ENCODE measurements at places on chromosomes 4 and X.

DNA sequence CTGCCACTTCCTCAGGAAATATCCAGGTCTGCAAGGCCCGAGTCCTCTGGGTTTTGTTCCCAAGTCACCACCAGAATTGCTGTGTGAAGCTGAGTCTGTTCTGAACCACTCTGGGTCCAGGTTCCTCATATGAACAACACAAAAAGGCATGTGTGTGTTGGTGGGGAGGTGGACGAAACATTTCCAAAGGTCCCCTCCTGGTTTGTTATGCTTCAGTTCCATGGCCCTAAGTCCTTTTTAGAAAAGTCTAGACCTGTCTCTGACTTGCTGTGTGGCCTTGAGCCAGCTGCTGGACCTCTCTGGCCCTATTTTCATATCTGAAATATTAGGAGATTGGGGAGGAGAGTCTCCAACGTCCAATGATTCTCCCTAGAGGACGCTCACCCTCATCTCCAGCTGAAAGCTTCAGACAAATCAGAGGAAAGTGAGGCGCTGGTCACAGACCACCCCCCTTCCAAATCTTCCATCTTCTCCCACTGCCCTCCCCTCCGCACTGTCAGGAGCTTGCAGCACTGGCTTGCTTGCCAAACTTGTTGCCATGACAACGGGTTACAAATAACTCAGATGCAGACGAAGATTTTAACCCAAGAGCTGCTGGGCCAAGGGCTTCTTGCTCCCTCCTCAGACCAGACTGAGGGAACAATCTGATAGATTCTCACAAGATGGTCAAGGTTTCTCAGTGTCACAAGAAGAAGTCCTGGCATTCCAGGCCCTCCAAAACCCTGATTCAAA, 64.5 kb downstream of the SMC1A start:
- no peak for DNase-seq

- no peak for DNase-seq
Observed at GRCh38 chrX:30821116-30821515, 67.9 kb downstream of the TAB3 start.

GRCh38 chr4:1345903-1346780, 866 bp upstream of the UVSSA start:
- peak; percentile 34 for DNase-seq

DNA sequence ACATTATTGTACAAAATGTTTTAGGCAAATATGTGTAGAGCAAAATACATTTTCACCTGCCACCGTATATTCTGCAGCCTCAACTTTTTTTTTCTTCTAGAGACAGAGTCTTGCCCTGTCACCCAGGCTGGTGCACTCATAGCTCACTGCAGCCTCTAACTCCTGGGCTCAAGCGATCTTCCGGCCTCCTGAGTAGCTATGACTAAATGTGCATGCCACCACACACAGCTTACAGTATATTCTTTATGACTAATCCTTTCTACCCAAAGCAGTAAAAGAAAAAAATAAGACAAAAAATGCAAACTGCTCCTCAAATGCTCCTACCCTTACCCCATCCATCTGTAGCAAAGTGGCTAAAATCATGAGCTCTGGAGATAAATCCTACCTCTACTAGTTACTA, 426.3 kb downstream of the KCNIP4 start:
- DNase-seq: no peak

DNA sequence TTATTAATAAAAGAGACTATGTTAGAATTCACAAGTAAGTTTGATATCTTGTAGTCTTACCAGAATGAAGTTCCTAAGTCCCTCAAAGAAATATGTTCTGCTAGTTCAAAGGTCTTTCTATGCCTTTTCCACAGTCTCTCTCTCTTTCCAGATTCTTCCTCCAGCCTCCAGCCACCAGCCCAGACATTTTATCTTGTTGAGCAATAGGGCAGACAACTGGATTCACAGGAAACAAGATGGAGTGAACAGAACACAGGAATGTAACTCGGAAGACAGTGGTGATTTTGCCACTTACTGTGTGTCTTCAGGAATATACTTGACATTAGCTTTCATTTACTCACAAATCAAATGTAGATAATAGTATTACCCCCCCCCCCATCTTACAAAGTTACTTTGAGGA, 17.1 kb upstream of the CPEB2 start:
- no peak for DNase-seq

DNA sequence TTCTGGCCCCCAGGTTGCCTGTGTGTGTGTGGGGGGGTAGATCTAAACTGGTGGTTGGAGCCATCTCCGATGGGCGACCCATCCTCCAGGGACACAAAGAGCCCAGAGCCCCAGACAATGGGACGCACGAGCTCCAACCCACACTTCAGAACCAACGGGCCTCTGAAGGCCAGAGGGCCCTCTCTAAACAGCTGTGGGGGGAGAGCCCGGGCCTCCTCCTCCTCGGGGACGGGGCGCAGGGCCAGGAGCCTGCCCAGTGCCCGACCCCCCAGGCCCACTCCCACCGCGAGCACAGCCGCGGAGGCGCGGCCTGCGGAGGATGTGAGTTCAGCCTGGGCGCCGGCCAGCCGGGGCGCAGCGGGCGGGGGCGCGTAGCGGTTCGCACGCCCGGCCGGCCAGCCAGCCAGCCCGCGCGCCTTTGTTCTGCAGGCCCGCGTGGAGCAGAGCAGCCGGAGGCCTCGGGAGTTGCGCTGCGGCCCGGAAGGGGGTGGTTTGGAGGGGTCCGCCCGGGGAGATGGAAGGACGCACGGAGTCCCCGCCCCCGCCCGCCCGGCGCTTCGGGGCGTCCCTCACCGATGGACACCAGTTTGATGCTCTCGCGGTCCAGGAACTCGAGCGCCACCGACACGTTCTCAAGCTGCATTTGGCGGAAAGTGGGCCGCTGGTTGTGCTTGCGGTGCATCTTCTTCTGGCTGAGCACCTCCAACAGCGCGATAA, 4.0 kb downstream of the FLNA start:
- DNase-seq: no peak

GRCh38 chrX:37956223-37956622, 50.1 kb upstream of the SYTL5 start:
- DNase-seq: no peak

DNA sequence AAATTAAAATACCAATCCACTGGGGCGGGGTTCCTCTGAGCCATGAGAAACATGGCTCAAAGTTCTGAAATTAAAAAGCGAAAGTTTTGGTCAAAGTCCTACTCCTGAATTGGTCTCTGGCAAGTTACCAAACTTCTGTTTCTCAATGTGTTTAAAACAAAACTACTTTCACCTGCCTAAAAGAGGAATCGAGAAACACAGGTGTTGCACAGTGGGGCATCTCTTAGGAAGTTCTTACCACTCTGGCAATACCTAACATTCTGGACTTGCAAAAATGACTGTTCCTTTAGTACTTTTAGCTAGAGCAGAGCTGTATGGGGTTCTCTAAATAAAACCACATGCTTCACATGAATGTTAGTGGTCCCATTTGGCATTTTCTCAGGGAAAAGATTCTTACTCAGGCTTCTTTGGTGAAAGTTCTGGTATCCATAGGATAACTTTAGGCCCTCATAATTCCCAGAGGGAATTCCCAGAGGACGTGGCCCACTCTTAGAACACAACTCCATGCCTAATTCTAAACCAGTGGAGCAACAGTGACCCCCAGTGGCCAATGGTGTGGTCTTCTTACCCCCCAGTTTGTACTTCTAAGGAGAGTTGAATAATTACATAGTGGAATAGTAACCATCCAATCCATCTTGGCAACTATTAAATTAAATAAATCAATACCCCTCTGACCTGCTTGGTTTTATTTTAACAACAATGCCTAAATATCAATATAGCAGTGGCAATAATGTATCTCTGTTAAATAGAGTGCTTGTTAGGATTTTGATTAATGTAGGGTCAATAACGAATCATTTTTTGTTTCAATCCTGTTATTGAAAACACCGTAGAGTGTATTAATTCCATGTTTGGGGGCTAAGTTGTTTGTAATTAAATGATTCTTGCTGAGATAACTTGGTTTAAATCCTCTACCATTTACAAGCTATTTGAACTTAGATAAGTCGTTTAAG, 21.9 kb downstream of the BMP3 start:
- peak; percentile 51 for DNase-seq

GRCh38 chrX:19824603-19825002, 62.8 kb downstream of the SH3KBP1 start:
- DNase-seq: no peak

GRCh38 chr4:176735300-176735699, 57.4 kb downstream of the VEGFC start:
- DNase-seq: no peak

GRCh38 chr4:113086172-113086695, 36.8 kb downstream of the ANK2 start:
- no peak for DNase-seq

GRCh38 chr4:146059151-146059550, 116.4 kb upstream of the LSM6 start:
- no peak for DNase-seq

DNA sequence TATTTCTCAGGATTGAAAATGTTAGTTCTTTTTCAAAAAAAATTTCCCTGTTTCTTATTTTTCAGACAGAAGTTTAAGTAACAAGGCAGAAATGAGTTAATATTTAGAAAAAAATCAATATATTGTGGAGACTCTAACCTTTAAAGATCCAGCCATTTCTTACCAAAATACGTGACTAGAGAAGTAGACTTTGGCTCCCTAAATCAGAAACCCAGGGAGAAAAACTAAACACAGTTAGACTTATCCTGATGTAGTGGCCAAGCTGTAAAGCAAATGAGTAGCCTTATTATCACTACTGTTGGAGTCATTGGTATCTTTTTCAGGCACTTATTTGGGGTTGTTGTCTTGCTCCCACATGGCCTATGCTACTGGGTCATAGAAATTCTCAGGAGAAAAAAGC, 1556.4 kb upstream of the ADGRL3 start:
- DNase-seq: no peak

DNA sequence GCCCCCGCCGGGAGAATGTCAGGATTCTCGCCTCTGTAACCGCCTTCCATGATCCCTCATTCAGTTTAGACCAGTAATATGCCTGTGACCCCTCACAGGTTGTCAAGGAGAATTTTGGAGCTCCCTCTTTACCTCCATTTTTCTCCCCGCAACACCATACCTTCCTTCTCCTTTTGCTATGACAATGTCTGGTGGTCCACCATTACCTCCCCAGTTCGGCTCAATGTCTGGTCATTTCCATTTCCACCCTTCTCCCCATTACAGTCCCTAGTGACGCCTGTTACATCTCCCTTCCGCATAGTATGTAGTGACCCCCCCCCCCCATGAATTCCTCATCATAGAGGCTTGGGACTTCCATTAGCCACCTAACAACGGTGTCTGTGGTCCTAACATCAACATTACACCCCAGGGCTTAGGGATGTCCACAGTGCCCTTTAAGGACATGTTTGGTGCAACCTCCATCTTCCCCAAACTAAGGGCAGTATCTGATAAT, 700 bp downstream of the ARAF start:
- DNase-seq: no peak

- no peak for DNase-seq
Observed at GRCh38 chrX:14064626-14065432, 35.1 kb upstream of the GEMIN8 start.

- DNase-seq: no peak
Observed at GRCh38 chr4:128301979-128302378, 14.4 kb upstream of the PGRMC2 start.

- no peak for DNase-seq
Observed at GRCh38 chrX:110145854-110146253, 142.9 kb downstream of the TMEM164 start.

- DNase-seq: no peak
Observed at GRCh38 chr4:164813554-164813953, 59.6 kb downstream of the SMIM31 start.

GRCh38 chr4:145781351-145781750, 101.4 kb downstream of the C4orf51 start:
- DNase-seq: no peak
